ENCODE measurements at places on chromosomes 13 and 19.

DNA sequence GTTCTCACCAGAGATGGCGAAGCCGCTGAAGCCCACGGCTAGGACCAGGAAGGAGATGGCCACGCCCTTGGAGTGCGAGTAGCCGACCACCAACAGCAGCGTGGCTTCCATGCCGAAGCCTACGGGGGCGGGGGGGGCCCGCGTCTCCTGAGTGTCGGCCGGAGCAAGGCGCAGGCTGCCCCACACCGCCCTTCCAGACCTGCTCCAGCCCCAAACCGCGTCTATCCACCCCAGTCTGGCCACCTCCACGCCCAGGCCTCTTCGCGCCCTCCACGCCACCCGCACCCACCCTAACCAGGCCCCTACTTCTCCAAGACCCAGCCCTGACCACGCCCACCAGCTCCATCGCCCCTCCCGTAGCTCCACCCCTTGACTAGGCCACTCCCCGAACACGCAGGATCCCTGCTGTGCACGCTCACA is 6.2 kb downstream of the GFY start:
- DNase-seq = no peak

DNA sequence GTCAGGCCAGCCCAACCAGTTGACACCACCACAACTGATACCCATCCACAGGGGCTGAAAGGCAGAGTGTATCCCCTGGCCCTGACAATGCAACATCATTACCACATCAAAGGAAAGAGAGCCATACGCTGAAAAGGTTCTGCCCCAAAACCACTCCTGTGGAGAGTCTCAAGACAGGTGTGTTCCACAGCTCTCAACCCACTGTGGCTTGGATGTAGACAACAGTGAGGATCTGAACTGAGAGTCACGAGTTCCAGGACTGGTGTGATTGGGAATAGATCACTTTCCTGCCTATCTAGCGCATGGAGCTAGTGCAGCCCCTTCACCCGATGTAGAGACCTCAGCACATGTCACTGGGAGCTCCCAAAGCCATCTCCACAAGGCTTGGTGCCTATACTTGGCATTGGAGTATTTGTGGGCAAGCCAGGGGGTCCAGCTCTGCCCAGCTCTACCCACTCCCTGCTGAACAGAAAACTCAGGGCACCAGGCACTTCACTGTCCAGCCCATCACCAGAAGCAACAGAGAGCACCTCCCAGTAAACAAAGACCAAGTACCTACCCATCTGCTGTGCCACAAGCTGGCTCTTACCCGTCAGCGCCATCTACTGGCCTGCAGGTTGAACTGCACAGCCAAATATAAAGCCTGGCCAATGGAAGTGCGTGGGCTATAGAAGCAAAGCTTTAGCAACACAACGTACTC is 579.5 kb downstream of the UQCRFS1 start:
- DNase-seq = peak; percentile 7

DNA sequence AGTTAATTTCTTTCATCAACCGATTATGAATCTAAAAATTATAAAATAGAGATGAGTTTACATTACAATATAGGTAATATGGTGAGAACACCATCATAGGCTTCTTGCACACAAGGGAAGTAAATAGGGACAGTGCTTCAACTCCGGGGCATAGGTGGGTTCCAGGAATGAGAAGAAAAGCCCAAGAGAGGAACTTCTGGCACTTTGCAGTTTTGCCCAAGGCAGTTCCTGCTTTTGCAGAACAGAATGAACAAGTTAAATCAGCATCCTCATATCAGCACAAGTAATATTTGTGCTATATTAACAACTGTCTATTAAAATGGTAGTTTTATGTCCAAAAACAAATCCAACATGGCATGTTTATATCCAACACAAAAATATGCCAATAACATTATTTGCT is 60.1 kb downstream of the DACH1 start:
- DNase-seq = no peak

DNA sequence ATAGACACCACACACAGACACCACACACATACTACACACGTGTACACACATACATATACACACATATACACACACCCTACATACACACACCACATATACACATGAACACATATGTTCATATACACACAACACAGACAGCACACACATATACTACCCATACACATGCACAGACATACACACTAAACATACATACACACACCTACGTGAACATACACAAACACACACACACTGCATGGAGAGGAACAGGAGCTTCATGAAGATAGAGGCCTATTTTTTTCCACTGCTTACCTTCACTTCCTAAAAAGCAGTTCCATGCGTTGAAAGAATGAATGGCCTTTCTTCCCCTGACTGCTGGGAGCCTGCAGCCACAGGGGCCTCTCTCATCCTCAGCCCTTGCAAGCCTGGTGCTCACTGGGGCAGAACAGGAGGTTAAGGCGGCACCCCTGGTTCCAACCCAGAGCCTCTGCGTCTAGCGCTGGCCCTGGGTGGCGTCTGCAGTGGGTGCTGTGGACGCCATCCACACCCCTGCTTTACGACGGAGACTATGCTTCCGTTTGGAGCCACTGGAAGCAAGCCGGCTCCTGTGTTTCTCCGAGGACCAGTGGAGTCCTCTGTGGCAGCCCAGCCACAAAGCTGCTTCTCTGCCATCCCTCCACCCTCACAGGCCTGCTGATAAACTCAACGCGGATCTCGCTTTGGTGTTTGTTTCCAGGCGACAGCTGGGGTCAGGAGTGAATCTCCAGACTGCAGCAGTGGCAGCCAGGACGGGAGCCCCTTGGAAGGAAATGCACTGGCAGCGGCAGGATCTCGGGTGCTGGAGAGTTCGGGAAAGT is 1.9 kb upstream of the RASA3 start:
- DNase-seq = no peak

DNA sequence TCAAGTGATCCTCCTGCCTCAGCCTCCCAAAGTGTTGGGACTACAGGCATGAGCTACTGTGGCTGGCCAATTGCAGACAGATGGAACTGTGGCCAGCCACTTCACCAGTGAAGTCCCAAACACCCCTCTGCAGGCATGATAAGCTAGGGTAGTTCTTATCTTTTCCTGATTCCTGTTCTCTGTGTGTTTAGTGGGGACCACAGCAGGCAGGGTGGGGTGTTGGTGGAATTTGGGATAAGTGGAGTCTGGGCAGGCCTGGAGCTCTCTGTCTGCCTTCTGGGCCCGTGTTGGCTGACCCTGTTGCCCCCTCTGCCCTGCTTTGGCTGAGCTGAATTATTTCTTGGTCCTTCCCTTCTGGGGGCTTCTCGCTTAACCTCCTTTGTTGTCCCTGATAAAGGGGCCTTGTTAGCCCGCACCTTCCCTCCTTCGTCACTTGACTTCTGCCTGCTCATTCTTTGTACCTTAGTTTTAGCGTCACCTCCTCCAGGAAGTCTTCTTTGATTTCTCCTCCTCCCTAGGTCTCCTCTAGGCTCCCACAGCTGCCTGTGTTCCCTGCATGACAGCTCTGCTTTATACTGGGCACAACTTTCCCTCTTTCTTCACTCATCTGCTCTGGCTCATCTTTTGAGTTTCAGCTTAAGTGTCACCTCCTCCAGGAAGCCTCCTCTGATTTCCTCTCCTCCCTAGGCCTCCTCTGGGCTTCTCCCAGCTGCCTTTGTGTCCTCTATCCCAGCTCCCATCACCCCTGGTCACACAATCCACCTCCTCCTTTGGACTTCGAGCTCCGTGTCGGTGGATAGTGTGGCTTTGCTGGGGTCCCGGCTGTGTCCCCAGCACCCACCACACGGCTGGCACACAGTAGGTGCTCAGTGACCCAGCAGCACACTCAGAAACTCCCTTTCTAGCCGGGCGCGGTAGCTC is 1.7 kb upstream of the NCLN start:
- no peak for DNase-seq

- no peak for DNase-seq
Observed at GRCh38 chr13:114198556-114198955, 19.5 kb downstream of the CFAP97D2 start.

GRCh38 chr19:47897861-47898260 is 11.7 kb upstream of the SULT2A1 start:
- no peak for DNase-seq

- no peak for DNase-seq
Observed at GRCh38 chr13:25752957-25753551, 298.8 kb downstream of the SHISA2 start.

DNA sequence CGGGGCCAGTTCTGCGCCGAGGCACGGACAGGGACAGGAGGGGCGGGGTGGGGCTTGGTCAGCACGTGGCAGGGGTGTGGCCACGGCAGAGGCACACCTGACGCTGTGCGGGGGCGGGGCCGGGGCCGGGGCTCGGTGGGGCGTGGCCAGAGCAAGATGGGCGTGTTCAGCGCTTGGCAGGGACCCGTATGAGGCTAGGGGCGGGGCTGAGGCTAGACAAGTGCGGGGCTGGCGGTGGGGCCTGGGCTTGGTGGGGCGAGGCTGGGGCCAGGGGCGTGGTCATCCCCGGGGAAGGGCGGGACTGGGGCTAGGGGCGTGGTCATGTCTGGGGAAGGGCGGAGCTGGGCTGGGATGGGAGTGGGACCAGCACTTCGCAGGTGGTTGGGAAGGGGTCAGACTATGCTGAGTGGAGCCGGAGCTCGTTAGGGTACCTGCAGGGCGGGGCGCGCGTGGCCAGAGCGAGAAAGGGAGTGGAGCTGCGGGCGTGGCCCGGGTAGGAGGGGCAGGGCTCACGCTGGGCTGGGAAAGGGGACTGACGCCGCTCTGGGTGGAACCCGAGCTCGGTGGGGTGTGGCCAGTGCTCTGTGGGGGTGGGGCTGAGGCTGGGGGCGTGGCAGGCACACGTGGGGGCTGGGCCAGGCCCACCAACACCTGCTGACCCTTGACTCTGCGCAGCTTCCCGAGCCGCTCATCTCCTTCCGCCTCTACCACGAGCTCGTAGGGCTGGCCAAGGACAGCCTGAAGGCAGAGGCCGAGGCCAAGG is 12.8 kb downstream of the POLR2E start:
- peak; percentile 98 for DNase-seq

GRCh38 chr13:25501231-25501630 is 129.5 kb downstream of the ATP8A2 start:
- no peak for DNase-seq

GRCh38 chr19:19594381-19594780 is 24.1 kb downstream of the PBX4 start:
- no peak for DNase-seq

DNA sequence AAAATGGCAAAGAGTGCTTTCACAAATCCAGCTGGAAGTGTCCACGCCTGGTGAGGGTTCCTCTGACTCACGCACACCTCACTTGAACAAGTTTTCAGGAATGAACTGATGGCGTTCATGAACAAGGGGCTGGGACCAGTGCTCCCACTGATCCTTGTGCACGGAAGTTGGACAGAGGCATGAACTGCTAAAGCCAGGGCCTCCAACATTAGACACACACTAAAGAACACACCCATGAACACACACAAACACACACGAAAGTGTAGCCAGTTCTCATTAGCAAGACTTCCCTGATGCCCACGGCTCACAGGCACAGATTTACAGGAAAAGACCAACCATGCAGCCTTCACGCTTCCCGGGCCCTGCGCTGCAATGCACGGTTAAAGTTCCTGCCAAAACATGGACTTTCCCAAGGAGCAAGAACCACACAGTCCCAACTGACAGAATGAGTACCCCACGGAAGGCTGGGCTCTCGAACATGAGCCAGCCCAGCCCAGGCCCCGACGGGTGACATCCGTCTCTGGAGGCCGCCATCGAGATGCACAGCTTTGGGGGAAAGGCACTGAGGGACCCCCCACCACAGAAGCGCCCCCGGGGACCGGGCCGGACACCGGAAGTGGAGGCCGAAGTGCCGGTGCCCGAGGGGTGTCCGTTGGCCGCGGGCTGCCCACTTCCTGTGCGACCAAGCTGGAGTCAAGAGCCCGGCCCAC is 808 bp downstream of the DNMT1 start:
- DNase-seq = no peak

DNA sequence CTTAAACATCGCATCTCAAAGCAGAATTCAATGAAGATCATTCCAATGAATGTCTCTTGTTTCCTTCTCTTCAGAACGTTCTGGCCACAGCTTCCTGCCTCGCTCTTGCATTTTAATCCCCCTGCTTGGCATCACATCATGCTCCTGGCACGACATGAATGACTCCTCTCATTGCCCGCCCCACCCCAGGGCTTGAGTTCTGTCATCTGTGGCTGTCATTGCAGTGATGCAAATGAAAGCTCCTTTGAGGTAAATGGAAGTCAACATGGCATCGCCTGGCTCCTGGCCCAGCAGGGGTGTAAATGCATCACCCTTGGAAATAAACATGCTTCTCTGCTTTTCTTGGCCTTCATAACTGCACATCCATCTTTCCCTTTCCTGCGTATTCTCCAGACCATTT is 48.6 kb downstream of the SCEL start:
- no peak for DNase-seq

- DNase-seq = no peak
Observed at GRCh38 chr19:13929340-13929739, 8.9 kb downstream of the PODNL1 start.

GRCh38 chr19:38333245-38333644 is 2.4 kb upstream of the CATSPERG start:
- DNase-seq = no peak

DNA sequence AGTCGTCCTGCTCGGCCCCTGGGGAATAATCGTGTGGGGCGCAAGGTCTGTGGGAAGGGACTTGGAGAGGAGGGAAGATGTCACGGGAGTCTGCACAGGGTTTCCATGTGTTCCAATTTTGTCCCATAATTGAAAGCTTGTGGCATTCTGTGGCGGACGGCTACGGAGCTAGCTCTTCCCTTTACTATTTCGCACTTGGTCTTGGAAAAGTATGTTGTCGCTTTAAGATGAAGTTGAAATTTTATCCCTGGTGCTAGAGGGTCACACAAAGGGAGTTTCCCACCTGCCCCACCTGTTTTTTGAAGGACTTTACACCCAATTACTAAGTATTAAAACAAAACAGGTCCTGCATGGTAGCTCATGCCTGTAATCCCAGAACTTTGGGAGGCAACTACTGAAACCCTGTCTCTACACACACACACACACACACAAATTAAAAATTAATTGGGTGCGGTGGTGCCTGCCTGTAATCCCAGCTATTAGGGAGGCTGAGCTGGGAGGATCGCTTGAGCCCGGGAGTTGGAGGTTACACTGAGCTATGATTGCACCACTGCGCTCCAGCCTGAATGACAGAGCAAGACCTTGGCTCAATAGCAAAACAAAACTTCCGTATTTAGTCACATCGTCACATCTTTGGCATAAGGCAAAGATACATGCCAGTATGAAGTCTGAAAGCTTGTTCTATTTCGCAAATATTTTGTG is 967 bp upstream of the TPT1 start:
- no peak for DNase-seq

GRCh38 chr19:46963093-46963734 is 56.4 kb upstream of the NPAS1 start:
- DNase-seq = no peak

DNA sequence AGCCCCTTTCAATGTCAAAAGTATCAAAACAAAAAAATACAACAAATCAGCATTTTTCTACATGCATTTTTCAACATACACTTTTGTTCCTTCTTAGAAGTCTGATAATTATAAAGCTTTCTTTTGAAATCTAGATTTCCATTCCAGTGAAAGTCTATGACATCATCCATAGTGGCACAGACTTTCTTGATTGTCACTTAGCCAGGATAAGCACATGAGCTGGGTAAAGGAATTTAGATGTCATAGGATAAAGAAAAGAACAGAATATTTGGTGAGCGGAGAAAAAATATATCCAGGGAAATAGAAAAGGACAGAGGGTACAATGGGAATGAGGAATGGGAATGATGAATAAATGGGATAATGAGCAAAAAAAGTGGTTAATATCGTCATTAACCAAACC is 15.1 kb upstream of the TRPC4 start:
- DNase-seq = no peak

- DNase-seq = no peak
Observed at GRCh38 chr13:71786875-71787274, 80.1 kb downstream of the DACH1 start.

GRCh38 chr13:90872491-90873025 is 474.9 kb upstream of the MIR17HG start:
- DNase-seq = no peak

GRCh38 chr13:30974350-30974749 is 41.9 kb downstream of the TEX26 start:
- DNase-seq = no peak

All from NCI-H187 (cell line).